ENCODE measurements at places on chromosomes 1 and 21.

- peak; percentile 51 for DNase-seq
These were observed 22.4 kb upstream of the SYNC start for GRCh38 chr1:32724678-32725614.

- no peak for DNase-seq
These were observed 122.0 kb upstream of the B3GALT2 start for GRCh38 chr1:193308438-193308837.

DNA sequence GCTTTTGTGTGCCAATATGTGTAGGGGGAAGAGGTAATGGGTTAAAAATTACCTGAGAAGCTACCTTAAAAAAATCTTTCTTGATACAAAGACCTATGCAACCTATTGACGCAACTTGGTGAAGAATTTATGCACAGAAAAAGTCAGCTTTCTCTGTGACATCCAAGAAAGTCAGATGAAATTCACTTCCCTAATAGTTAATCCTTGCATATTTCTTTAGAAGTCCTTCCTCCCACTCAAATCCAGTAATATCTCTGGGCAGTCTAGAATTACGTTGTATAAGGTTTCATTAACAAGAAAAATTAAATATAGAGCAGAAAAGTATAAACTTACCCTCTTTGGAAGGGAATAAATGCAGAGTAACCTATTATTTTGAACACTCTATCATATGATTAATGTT lies 2.9 kb downstream of the UBAP2L start:
- no peak for DNase-seq

DNA sequence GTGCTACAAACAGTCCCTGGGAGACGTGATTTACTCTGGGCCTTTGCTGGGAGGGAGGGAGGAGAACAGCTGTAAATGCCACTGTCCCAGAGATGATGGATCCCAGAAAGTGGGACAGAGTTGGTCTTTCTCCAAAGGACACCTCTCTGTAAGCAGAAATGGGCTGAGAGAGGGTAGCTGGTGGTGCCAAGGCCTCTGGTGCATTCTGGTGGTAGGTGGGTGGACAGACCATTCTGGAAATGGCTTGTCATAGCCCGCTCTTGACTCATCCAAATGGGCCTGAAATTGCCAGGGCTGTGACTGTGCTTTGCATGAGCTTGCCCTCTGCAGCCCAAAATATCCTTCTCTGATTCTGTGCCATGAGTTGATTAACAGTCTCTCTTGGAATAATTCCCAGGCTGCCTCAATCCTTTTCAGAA lies 36.1 kb downstream of the CCDC185 start:
- no peak for DNase-seq

- DNase-seq, result no peak
These were observed 148.5 kb upstream of the KCNK2 start for GRCh38 chr1:214934045-214934444.

- no peak for DNase-seq
These were observed 3.7 kb upstream of the TCHH start for GRCh38 chr1:152118915-152119314.

DNA sequence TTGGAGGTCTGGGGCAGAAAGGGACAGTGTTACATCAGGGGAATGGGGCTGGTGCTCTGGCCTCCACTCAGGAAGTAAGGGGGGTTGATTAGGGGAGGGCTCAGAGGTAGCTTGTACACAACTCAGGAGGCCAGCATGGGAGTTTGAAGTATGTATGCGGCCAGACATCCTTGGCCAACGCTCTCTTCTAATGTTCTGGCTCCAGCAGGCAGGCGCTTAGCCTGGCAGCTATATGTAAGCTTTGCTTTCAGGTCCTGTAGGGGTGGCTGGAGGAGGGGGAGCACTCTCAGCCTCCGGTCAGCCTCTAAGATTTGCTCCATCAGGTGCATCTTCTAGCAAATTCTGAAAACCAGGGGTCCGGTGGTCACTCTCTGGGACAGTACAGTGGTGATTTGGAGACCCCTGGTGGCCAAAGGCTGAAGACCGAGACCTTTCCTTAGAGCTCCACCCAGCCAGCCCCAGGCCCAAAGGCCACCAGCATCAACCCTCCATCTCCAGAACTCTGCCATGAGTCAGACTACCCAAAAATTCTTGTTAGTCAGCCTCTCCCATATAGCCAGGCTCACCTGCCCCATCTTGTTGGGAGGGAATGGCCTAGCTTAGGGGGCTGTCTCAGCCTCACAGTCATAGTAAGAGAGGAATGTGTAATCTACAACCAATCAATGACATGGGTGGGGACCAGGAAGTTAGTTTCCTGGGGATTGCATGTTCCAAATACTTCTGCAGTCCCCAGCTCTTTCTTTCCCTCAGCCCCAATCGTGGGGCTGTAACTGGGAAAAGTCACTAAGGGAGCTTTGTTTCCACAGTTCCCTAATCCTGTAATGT lies 9.7 kb upstream of the COL8A2 start:
- DNase-seq, result peak; percentile 59

- DNase-seq, result no peak
These were observed 77.7 kb downstream of the UROD start for GRCh38 chr1:45089711-45090110.

DNA sequence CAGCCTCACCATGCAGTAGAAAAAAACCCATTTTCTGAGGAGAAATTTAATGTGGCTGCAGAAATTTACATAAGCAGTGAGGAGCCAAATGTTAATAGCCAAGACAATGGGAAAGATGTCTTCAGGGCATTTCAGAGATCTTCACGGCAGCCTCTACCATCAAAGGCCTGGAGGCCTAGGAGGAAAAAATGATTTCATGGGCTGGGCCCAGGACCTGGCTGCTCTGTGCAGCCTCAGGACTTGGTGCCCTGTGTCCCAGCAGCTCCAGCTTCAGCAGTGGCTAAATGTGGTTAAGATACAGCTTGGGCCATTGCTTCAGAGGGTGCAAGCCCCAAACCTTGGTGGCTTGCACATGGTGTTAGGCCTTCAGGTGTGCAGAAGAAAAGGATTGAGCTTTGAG lies 48.0 kb upstream of the PDE4B start:
- DNase-seq, result no peak

DNA sequence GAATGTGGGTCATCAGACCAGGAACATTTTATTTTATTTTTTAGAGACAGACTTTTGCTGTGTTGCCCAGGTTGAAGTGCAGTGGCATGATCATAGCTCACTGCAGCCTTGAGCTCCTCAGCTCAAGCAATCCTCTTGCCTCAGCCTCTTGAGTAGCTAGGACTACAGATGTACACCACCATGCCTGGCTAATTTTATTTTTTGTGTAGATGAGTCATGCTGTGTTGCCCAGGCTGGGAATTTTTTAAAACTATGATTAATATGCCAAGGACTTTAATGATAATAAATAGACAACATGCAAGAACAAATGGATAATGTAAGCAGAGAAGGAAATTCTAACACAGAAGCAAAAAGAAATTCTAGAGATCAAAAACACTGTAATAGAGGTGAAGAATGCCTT lies 142.4 kb downstream of the AK5 start:
- no peak for DNase-seq

GRCh38 chr1:36602184-36602583 lies 119.5 kb upstream of the CSF3R start:
- no peak for DNase-seq

DNA sequence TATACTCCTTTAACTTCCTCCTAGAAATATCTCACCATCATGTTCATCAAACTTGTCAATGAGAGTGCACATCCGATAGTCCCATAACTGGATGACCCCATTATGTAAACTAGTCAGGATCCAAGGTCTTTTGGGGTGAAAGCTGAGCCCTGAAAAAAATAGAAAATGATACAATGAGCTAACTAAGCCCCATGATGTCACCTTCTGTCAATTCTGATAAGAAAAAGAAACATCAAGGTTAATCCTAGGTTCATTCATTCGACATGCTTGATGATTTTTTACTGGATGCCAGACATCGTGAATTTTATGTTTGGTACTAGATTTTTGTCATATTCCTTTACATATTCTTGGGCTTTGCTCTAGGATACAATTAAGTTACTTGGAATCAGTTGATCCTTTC lies 2.9 kb downstream of the COPA start:
- no peak for DNase-seq

DNA sequence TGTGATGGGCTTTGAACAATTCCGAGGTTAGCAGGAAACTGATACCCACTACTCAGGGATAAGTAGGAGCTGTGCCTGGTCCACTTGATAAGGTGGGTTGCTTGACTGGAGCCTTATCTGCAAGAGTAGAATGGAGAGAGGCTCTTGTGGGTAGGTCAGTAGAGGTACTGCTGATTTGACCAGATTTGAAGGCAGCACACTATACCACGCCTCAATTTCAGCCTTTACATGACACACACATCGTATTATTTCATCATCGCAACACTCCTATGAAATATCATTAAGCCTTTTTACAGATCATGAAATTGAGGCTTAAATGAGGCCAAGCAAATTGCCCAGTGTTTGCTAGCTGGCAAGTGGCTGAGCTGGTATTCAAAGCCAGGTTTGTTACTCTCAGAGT lies 69.6 kb downstream of the KCNJ15 start:
- no peak for DNase-seq

DNA sequence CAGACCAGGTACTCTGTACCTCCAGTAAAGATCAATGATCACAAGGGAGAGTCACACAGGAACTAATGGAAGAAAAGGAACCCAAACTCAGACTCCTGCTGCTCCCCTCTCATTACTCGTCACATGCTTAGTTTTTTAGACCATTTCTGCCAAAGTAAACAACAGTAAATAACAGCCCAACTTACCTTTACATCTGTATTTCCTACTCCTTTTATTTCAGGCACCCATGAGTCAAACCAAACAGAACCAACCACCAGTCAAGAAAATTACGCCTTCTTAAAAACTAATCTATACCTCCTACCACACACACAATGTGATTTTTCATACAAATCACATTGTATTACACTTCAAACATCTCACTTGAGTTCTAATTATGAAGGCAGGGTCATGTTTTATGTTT lies 61.4 kb upstream of the HTR1D start:
- DNase-seq, result no peak

DNA sequence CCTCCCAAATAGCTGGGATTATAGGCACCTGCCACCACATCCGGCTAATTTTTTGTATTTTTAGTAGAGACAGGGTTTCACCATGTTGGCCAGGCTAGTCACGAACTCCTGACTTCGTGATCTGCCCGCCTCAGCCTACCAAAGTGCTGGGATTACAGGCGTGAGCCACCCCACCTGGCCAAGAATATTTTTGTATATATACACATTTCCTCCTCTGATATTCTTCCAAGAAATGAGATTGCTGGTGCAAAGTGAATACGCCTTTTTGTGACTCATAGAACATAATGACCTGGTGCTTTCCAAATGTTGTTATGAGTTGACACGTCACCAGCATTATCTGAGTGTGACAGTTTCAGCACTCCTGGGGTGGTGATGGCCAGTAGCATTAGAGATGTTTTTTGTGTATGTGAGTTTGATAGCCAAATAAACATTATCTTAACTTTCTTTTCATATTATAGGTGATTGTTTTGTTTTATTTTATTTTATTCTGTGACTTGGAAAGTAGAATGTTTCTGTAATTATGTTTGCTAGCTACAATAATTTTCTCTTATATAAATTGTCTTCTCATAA lies 54.9 kb downstream of the KCNK1 start:
- DNase-seq, result no peak

DNA sequence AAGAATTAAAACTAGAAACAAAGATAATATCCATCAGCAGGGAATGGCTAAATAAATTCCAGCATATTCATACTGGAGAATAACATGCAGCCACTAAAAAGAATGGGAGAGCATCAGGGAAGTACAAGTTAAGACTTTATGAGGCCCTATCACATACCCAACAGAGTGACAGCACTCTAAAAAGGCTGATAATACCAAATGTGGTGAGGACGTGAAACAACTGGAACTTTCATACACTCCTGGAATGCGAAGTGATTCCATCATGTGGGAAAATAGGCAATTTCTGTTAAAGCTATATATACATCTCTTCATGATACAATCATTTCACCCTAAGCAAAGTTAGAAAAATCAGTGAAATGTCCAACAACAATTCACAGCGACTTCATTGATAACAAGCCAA lies 42.6 kb downstream of the COL6A1 start:
- no peak for DNase-seq

GRCh38 chr1:180175806-180176205 lies 21.1 kb downstream of the QSOX1 start:
- no peak for DNase-seq

DNA sequence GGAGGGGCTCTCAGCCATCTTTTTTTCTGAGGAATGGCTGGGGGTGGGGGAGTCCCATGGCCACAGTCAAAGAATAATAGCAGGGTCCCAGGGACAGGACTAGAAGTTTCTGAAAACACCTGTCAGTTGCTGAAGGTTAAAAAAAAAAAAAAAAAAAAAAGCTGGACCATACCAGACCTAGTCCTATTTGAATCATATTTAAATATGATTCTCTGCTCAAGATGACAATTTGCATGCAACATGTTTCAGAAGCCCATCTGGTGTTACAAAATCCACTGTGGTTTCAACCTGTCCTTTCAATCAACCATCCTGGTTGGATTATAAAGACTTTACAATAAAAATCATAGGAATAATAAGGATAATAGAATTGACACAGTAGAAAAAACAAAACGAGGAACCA lies 153.7 kb downstream of the TENT5C start:
- DNase-seq, result no peak

GRCh38 chr1:155975375-155976061 lies 2.8 kb downstream of the ARHGEF2 start:
- no peak for DNase-seq

GRCh38 chr1:147071142-147071541 lies 101.1 kb downstream of the PRKAB2 start:
- DNase-seq, result no peak

DNA sequence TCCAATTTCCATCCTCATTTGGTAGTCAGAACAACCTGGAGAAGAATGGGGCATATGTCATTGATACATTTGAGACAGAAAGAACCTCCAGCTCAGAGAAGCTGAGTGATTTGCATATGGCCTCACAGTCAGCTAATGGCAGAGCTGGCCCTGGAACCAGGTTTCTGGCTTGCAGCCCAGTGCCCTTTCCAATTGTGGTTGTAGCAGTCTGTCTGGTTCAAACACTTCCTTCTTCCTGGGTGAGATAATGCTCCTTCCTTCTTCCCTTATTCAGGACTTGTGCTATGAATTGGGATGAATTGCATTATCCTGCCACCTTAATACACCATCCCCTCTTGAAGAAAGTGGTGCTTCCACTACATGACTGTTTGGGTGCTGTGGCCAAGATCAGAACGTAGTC lies 24.2 kb downstream of the SLC5A9 start:
- peak; percentile 31 for DNase-seq
